ENCODE measurements at places on chromosomes 6 and 20.

DNA sequence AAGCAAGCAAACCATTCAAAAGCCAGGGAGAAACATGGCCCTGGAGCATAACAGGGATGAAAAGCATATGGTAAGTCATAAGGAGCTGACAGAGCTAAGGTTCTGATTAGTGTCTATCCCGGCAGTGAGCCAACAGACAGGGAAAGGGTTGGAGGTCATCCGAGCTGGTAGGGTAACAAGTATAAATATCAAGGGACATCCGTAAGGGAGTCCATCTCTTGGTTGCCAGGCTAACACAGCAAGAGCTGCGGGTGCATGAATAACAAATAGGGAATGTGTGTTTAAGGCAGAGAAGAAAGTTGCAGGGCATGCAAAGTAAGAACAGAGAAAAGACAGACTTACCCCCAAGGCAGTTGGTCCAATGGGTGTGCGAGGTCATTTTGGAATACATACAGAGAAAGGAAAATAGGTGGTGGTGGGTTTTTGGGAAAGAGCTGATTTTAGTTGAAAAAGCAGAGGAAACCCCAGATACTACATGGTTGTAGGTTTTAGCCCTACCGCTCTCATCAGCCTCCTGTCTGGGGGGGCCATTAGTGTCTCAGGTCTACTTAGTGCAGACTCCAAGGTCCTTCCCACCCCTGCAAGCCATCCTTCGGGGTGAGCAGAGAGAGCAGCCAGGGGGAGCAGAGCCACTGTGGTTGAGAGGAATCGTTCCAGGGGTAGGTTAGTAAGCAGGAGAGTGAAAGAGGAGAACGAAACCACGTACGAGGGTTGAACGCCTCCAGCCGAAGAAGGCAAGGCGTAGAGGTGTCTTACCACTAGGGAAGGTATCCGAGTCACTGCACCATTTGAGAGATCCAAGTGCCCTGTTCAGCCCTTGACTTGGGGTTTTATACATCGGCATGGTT, at the start of gene ERVFRD-1:
TSS of gene ERVFRD-1 (minus strand) at position 805 of the 848 bp plus-strand sequence. CDS start 6,415 bp downstream, outside the sequence.
- no peak for DNase-seq

GRCh38 chr20:59484228-59484627, 120.1 kb upstream of the PHACTR3 start:
- no peak for DNase-seq

DNA sequence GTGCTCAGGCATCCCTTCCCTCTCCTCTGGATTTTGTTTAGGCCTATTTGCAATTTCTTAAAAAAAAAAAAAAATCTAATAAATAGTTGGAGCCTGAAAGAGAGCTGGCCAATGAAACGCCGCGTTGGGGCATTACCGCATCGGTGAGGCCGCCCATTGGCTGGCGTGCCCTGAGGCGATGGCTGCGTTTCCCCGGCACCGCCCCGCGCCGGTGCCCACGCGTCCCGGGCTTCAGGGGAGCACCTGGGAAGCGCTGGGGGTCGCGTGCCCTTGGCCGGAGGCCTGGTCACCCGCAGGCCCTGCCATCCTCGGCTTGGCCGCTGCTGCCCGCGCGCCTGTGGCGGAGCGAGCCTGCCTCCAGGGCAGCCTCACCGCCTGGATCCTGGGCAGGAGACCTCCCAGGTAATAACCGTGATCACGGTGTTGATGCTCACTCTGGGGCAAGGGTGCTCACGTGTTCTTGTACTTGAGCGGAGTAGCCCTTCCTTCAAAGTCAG, 155.4 kb downstream of the NRN1 start:
- DNase-seq, result peak; percentile 26

DNA sequence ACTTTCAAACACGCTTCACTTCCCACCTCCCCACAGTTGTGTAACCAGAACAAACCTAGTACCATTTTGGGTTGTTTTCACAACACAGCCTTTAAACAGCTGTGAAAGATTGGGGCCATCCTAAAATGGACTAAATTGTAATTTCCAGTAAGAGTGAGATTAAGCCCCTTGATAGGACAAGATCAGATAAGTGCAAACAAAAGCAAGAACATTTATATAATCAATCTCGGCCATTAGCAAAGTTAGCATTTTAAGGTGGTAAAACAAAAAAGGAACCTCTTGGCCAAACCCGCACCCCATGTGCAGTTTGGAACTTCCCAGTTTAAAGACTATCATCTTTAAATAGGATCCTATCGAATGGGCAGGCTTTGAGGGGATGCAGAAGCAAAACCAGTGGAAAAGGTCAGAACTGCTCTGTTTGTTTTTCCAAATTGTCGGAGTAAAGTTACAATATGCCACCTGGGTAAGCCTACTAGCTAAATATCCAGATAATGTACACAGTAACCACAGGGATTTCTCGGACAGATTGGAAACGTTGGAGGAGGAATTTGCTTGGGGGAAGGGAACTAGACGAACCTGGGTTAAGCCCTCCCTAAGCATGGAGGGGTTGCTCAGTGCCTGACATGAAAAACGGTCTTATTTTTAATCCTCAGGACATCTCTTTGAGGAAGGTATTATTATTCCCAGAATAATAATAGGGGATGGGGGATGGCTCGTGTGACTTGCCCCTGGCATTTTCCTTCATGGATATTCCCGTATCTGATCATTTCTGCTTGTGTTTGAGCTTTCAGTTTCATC, 159.8 kb upstream of the SALL4 start:
- no peak for DNase-seq

- peak; percentile 56 for DNase-seq
Measured at GRCh38 chr20:9218531-9218961, 149.7 kb downstream of the PLCB4 start.

DNA sequence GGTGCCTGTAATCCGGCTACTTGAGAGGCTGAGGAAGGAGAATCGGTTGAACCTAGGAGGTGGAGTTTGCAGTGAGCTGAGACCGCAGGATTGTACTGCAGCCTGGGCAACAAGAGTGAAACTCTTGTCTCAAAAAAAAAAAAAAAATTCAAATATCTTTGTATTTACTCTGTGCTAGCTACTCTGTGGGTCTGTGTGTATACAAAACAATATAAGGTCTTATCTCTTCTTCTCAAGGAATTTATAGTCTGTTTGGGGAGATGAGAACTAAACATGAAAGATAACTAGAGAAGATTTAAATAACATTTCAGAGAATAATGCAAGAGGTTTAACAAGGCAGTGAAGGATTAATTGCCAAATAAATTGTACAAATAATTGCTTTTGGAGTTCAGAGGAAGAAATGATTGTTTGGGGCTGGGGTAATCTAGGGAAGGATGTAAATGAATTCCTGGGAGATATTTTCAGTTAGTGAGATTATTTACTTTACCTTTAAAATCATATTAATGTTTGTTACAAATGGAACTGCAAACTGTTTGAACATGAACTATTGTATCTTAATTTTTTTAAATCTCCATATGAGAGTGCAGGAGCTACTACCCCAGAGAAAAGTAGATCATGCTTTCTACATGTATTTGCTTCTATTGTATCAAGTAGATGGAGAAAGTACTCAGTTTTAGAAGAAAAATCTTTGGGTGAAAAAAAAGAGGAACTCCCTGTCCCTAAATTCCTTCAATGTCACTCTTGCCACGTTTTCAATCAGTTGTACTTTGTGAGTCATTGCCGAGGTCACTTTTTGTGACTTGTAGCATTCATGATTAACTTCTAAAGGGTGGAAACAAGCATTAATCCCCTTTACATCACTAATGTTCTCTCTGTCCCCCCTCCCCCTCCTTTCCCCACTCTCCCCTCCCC, 39.0 kb downstream of the NCOA3 start:
- DNase-seq, result no peak

- no peak for DNase-seq
Measured at GRCh38 chr6:141290941-141291721, 841.6 kb upstream of the GJE1 start.

- DNase-seq, result no peak
Measured at GRCh38 chr20:49637046-49637637, 69.2 kb upstream of the PTGIS start.

DNA sequence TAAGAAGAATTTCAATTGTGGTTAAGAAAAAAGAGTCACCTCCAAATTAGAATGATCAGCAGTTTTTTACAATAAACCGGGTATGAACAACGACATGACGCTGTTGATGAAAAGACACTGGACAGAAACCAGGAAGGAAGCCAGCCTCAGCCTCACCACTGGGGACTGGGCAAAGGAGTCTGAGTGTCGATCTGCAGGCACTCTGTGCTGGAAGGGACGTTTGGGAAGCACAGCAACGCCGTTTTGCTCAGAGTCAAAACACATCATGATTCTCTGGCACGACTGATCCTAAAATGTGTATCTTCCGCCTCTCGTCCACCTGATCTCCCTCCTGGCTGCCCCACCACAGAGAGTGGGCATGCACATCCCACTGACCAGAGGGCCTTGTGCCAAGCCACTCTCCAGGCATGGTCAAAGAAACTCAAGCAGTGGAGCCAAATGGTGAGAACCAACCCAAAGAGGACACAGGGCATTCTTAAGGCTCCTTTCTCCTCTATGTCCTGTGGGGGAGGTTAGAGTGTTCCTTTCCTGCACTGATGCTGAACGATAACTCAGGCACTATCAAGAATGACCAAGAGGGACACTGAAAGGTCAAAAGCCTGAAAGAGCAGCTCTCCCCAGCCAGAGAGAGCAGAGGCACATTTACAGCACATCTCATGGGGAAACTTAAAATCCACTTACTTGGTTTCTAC, 68.8 kb downstream of the AGPAT4 start:
- DNase-seq, result no peak

DNA sequence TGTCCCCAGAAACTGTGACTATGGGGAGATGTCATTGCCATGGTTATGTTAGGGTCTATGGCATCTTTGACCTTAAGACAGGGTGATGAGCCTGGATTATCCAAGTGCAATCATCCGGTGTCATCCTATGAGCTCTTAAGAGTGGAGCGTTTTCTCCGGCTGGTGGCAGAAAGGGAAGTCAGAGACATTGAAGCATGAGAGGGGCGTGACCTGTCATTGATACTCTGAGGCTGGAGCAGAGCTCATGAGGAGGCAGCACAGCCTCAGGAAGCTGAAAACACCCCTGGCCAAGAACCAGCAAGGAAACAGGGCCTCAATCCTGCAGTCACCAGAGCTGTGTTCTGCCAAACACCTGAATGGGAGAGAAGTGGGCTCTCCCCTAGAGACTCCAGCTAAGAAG, 59.6 kb downstream of the ANKRD60 start:
- DNase-seq, result no peak

DNA sequence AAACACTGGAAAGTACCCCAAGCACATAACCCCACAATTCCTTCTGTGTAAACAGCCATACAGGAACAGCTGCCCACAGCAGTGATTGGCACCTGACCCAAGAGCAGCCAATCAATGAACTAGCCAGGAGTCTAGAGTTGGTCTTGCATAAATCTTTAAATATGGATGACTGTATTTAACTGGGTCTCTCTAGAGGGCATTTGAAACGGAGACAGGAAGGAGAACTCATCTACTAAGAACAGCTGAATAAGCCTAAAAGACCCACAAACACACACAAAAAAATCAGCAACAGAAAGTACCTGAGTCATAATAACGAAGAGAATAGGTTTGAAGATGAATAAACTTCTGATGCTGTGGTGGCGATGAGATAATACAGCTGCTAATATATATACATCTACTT, 49.0 kb upstream of the ASF1A start:
- no peak for DNase-seq

DNA sequence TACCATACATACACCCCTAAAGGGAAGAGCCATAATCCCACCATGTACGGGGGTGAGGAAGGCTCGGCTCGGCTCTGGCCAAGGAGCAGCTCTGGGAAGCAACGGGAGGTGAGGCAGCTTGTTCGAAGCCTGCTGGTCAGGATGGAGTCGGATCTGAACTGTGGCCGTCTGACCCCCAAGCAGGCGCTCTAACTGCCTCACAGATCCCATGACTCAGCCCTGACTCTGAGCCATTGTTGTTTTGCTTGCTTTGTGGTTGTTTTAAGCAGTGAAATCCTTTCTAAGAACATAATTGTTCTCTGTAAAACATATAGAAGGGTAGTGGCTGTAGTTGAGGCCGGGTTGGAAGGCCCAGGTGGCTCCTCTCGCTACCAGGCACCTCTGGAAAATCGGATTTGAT, 10.9 kb downstream of the C6orf132 start:
- DNase-seq, result peak; percentile 71

DNA sequence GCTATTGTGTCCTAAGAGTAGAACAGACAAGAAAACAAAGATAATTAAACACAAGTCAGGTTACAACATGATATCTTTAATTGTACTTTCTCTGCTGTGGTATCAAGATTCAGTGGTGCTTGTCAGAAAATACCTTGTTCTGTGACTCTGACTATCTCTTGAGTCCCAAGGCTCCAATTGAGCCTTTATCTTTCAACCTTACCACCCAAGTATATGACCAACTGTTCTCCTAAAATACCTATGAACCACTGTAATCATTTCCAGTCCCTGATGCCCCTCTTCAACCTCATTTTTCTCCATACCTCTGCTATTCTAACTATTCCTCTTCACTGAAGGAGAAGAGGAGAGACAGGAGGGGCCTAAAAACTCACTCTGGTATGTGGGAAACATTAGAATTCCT, 66.9 kb upstream of the TPD52L1 start:
- no peak for DNase-seq

DNA sequence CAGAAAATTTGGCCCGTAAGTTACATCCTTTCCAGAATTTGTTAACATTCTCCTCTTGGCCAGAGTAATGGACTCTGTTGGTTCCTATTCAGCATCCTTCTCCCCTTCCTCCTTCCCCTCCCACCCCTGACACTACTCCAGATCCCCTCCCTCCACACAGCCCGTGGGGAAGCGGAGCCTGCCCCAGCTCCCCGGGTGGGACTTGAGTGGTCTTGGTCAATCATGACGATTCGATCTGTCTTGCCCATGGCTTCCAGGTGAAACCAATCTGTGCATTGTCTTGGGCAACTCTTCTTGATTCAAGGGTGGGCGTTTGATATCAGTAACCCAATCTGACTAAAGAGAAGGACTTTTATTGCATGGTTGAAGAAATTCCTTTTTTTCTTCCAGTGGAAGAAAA, 143.9 kb downstream of the ANKRD60 start:
- no peak for DNase-seq

GRCh38 chr20:46307139-46307998, 929 bp downstream of the CDH22 start:
- DNase-seq, result peak; percentile 48

GRCh38 chr6:156175971-156176421, 601.2 kb upstream of the ARID1B start:
- DNase-seq, result no peak

- DNase-seq, result peak; percentile 88
Measured at GRCh38 chr6:28269492-28269891, 2.5 kb downstream of the ZSCAN26 start.

GRCh38 chr6:15473741-15474161, 189.1 kb downstream of the DTNBP1 start:
- DNase-seq, result peak; percentile 84
